ENCODE measurements at places on chromosomes 1 and 21.

GRCh38 chr1:215241451-215241850, 158.9 kb downstream of the KCNK2 start:
- no peak for DNase-seq

DNA sequence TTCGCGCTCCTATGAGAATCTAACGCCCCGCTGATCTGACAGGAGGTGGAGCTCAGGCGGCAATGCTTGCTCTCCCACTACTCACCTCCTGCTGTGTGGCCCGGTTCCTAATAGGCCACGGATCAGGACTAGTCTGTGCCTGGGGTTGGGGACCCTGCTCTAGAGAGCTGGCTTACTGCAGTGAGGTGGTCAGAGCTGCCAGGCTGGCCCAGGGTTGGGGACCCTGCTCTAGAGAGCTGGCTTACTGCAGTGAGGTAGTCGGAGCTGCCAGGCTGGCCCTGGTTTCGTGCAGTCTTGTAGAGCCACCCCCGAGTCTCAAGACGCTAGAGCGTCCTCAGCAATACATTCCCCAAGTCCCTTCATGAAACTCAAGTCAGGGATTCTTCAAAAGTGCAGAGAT, 27.5 kb downstream of the SLC37A1 start:
- DNase-seq, result no peak

GRCh38 chr1:10431070-10431730, 967 bp downstream of the CENPS start:
- DNase-seq, result no peak

DNA sequence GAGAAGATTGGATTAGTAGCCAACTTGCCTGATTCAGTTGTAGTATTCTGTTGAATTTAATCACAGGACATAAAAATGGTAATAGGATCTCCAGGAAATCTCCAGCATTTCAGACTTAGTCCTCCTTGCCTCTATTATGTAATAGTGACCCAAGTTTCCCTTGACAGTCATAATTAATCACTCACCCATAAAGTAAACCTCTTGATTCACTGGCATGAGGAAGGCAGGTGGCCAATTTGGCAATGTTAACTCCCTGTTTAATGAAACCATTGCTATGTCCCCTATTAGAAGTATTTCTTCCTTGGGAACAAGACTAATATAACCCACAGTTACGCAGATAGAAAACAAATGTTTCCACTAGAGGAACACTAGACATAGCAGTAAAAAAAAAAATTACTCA, 604.8 kb upstream of the CXADR start:
- no peak for DNase-seq

DNA sequence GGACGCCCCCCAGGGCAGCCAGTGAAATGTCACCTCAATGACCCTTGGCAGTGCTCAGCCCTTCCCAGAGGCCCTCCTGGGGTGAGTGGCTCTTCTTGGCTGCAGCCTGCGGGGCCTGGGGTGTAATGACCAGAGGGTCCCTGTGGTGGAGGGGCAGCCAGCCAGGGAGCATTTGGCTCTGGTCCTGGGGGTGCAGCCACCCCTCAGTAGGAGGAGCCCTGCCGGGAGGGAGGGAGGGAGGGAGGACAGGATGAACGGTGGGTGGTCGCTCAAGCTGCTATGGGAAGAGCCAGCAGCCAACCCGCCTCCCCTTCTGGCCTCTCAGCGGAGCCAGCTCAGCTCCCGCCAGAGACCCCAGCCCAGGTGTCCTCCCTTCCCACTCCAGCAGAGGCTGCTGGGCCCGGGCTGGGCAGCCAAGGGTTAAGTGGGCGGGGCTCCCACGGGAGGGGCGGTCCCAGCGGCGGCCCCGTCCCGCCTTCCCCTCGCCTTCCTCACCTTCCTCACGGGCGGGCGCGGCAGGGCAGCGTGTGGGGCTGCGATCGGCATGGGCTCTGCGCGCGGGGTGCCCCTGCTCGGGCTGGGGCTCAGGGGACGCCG, 9.0 kb upstream of the PLCH2 start:
- no peak for DNase-seq

DNA sequence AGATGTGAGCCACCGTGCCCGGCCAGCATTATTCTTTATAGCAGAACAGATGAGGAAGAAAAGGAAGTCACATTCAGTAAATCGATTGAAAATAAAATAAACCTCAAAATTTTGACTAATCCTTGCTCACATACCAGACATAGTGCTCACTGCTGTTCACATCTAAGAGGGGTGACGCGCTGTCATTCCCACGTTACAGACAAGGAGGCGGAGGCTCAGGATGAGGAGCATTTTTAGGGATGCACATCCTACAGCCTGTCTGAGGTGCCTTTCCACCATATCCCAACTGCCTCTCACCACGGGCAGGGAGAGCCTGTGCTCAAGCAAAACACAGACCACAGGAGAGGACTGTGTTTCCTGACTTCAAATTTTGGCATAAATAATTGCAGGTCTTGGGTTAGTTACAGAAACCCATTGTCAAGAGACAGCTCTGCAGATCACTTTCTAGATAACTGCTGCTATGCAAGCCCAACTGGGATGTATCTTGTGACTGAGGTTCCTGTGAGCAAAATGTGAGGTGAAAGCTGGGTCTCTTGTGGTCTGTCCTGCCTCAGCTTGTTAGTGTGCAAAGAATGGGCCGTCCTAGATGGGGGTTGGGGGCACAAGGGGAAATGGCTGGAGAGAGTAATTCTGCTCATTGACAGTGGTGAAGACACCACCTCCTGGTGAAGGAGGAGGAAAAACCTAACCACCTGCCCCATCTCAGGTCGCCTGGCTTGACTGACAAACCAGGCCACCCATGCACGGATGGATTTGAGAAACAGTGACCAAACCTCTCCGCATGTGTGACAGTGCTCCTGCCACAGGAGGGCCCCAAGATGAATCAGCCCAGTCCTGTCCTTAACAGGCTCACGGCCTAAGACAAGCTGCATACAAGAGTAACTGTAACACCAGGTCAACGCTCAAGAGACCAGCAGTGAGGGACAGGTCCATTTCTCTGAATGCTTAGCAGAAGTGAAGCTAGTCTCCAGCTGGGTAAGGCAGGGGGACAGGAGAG, 8.2 kb downstream of the TNN start:
- no peak for DNase-seq

GRCh38 chr1:20399606-20400180, 86.3 kb downstream of the CAMK2N1 start:
- no peak for DNase-seq

GRCh38 chr1:67566803-67567377, 118.1 kb upstream of the GADD45A start:
- no peak for DNase-seq

DNA sequence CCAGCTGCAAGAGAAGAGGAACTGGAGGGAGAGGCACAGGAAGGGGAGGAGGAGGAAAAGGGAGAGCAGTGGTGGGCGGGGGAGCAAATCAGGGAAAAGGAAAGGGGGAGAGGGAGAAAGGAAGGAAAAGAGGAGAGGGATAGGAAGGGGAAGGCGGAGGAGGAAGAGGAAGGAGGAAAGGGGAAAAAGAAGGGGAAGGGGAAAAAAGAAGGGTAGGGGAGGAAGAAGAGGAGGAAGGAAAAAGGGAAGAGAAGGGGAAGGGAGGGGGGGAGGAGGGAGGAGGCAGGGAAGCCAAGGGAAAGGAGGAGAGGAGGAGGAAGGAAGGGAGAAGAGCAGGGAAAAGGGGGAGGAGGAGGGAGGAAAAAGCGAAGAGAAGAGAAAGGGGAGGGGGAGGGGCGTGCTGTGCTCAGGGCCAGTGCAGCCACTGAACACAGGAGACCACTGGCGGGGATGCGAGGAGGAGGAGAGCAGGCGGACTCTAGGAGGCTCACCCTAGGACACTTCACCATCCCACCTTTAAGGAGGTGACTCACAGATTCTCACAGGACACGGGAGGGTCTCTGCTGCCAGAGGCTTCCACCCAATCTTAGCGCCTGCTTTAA, 33.1 kb downstream of the PGBD5 start:
- DNase-seq, result no peak

DNA sequence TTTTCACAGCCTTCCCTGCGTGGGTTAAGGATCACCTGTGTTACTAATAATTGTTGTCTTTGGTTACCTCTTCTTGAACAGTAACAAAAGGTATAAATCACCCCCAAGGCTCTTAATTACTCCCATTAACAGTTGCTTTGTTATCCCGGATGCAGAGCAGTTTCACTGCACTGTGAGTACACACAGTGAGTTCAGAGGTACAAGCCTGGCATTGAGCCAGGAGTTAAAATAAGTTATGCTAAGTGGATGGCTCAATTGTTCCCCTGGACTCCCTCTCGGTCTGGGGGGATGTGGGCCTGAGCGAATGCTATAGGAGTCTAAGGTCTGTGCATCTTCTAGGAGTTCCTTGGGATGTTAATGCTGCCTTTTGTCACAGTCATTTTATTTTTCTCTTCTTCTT, 258.3 kb downstream of the ATG4C start:
- no peak for DNase-seq

DNA sequence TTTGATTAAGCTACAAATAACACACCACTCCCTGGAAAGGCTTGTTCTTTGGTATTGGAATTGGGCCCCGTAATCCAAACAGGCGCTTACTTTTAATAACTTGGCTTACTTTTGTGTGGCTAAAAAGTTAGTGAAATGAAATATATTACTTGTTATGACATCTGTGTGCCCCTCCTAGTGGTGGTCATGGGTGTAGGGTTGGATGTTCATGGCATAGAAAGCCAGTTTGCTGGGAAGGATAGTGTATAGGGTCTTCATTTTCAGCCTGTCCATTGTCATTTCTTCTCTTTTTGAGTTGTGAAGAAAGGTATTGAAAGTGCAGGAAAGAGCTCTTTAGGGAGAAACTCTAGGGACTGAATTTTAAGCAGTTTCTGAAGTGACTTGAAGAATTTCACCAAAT, 5.9 kb downstream of the CDC14A start:
- no peak for DNase-seq

GRCh38 chr1:167561753-167562152, 8.2 kb upstream of the CREG1 start:
- DNase-seq, result no peak

- DNase-seq, result no peak
These were observed 48.9 kb upstream of the F3 start for GRCh38 chr1:94590203-94591137.

DNA sequence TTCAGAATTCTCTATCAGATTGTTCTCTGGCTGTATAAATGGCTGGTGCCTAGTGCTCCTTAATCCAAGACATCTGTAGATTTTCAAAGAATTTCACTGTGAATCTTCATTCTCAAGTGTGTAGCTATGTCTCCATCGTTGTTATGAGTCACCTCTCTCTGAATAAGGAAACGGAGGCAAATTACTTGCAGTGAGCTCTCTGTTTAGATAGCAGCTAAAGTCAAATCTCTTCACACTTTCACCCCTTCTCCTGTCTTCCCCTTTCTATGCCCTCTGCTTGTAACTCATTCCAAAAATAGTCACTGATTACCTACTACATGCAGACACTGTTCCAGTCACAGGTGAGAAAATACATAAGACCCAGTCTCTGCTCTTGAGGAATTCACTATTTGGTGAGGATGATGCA, 39.7 kb downstream of the CHML start:
- DNase-seq, result no peak

DNA sequence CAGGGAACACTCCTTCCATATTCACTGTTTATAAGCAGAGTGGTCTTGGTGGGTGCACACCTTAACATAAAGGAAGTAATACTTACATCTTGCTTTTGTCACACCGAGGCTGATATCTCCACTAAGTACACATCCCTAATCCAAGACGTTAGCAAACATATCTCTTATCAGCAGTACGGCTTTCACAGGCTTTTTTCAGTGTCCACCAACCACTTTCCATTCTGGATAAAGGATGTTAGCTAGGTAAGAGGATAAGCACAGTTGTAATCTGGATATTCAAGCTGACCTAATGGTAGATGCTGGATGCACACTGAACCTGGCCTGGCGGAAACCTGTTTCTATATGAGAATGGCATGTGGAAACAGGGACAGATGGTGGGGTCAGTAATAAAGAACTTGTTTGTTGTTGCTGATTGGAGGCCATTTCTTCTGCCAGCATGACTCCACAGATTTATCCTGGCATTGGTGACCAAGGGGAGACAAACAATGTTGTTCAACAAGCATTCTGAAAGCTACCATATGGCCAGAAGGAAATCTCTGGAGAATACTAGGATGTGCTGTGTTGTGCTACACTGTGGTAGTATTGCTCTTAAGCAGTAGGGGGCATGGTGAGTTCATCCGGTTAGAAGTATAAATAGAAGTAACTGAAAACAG, 416.4 kb downstream of the PTBP2 start:
- no peak for DNase-seq

- DNase-seq, result no peak
These were observed 43.0 kb upstream of the RAVER2 start for GRCh38 chr1:64701886-64702285.

DNA sequence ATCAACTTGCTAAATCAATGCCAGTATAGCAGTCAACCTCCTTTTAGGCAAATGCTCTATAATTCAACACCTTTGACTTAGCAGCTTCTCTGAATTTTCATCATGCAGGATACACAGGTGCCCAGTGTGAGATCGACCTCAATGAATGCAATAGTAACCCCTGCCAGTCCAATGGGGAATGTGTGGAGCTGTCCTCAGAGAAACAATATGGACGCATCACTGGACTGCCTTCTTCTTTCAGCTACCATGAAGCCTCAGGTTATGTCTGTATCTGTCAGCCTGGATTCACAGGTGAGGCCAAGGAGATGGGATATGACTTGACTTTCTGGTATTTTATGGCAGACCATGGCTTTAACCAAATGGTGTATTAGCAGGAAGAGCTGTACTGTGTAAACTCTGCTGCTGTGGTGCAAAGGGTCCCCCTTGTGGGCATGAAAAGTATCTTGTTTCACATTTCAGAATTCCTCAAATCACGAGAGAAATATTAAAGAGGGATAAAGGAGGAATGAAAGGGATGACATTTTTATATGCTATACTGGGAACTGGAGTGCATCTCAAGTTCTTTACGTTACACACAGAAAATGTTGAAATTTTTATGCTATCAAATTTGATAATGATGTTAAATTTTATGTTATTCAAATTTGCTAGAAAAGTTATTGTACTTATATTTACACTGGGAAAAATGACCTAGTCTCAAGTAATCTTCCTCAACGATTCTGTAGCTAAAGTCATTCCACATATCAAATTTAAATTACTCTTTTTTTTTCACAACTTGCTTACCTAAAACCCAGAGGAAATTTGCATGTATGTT, 88.9 kb downstream of the CRB1 start:
- DNase-seq, result no peak

DNA sequence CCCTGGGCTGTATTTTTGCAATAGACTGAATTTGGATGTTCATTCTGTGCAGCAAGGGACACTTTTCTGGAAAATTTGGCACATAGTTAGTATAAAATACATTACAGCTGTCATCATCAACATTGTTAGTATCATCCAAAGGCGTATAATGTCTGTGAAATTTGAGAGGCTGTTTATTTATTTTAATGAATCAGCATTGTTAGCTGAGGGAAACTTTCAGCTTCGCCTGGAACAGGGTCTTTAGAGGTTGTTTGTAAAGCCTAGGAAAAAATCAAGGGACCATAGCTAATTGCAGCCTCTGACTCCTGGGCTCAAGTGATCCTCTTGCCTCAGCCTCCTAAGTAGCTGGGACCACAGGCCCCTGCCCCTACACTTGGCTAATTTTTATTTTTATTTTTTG, 106.8 kb upstream of the USP24 start:
- DNase-seq, result no peak

GRCh38 chr1:88029142-88029541, 654.9 kb upstream of the PKN2 start:
- no peak for DNase-seq

All from vagina (tissue), 2 donors.